ENCODE measurements at places on chromosomes 16 and 17. TPM values are rescaled to one million over a fixed set of nuclear protein-coding genes. Genes with fewer than 3 reads are reported as not detected.

MPO gene
- 0.08 TPM for total RNA-seq

CDIPT gene
- total RNA-seq, result 37.6 TPM

OR3A3 gene
- not detected for total RNA-seq

KRT20 gene
- not detected for total RNA-seq

MYO15A gene
- 0.95 TPM for total RNA-seq

SPNS2 gene
- total RNA-seq, result 13.0 TPM

CCL3 gene
- total RNA-seq, result 3.5 TPM

TM4SF5 gene
- total RNA-seq, result 1.2 TPM

ACSM2A gene
- total RNA-seq, result not detected

ITGA2B gene
- total RNA-seq, result 0.61 TPM

LPO gene
- total RNA-seq, result not detected

NPIPA8 gene
- total RNA-seq, result 0.65 TPM

CAMKK1 gene
- 4.2 TPM for total RNA-seq

SLFN14 gene
- not detected for total RNA-seq

VPS25 gene
- total RNA-seq, result 29.3 TPM

NPIPA2 gene
- 0.50 TPM for total RNA-seq

CCL16 gene
- total RNA-seq, result not detected

KRT27 gene
- not detected for total RNA-seq

DNA sequence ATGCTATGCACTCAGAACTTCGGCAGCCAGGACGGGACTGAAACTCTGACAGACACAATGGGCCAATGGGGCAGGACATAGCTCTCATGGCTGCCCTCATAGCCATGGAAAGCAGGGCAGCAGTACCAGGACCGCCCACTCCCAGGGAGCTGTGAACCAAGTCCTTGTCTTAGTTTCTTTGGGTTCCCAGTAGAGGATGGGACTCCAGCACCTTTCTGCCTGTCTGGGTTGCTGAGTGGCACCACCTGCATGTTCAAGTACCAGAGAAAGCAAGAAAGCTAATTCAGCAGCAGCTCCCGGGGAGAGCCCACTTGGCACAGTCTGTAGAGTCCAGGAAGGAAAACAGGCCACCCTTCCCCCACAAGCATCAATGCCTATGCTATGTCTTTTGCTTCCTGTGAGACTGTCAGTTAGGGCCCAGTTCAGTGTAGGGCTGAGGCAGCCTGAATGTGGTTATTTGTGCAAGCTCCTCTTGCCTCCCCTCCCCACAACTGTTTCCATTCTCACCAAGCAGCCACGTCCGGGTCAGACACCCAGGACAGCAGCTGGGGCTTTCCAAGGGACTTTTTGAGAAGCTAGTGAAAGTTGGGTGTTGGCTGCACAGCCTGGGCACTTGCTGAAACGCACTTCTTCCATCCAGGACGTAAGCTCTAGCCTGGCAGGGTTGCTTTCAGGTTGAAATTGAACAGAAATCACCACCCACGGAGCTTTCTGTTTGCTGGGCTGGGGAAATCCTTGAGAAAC is 7.8 kb downstream of the SUPT4H1 start:
- DNase-seq, result peak; percentile 45

- no peak for DNase-seq
Measured at GRCh38 chr17:49390548-49391324, 23.9 kb downstream of the PHB1 start.

GRCh38 chr16:4309833-4310266 is 6.0 kb upstream of the GLIS2 start:
- DNase-seq, result peak; percentile 59

GRCh38 chr16:74557275-74557674 is 49.6 kb downstream of the GLG1 start:
- no peak for DNase-seq

GRCh38 chr16:2987833-2988232 is 7.6 kb upstream of the PKMYT1 start:
- DNase-seq, result no peak

DNA sequence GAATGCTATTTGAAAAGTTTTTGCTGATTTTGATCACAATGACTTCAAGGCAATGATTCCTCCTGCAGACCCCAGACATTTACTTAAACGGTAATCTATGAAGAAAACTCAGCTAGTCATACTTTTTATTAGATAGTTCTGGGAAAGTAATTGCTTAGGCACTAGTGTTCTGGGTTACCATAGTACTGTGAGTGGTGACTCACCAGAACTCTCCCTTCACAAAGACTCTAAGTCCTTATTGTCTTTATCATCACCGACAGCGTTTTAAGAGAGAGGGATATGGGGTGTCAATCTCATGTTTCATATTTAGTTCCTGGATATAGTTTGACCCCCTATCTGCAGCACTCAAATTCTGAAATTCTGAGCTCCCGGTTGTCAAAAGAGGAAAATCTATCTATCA is 43.0 kb upstream of the CDH8 start:
- DNase-seq, result no peak

DNA sequence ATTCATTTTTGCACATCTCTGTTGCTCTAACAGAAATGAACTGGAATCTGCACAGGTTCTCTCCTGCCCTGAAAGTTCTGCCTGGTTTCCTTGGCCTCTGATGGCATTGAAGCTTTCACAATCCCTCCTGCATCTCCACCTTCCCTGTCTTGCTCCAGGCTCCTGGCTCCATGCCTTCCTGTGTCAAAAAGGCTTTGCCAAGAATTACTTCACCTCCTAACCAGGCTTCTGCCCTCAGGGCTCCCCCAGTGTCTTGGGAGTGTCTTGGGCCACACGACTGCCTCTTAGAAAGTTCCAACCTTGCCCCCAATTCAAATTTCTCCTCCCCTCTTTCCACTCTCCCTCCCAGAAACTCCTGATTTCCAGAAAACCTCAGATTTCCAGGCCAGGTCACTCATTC is 37.0 kb upstream of the DNAH9 start:
- no peak for DNase-seq

- DNase-seq, result no peak
Measured at GRCh38 chr16:80981103-80981502, 25.6 kb downstream of the CMC2 start.

GRCh38 chr16:1749152-1750117 is 21.9 kb downstream of the NME3 start:
- DNase-seq, result no peak

- no peak for DNase-seq
Measured at GRCh38 chr17:40697297-40697696, 6.3 kb downstream of the KRT24 start.

GRCh38 chr17:57628421-57628820 is 116.7 kb downstream of the CCDC182 start:
- peak; percentile 19 for DNase-seq

DNA sequence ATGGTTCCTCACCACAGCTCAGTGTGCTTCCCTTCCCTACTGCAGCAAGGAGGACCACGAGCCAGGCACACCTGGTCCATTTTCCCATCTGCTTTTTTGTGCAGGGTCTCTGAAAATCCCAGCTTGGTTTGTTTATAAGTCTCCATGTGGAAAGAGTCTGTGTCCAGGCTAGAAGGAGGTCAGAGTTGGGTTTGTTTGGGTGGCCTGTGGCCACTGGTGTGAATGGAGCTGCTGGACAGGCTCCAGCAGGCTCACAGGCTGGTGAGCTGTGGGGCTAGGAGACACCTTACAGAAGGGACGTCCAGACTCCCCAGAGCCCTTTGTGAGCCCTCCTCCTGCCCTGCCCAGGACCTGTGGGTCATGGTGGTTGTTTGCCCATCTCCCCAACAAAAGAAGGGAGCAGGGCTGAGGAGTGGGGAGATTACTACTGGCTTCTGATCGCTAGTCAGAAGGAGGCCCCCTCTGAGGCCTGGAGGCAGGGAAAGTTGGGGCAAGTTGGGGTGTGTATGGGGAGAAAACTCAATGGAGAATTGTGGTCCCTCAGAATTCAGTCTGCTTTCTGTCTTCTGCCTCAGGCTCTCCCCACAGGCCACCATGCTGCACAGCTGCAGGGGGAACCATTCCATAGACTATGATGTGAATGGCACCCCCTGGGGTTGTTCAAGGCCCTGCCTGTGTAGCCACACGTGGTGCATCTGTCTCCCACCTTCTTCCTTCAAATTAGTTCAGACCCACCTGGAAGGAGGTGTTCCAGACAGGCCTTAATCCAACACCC is 4.1 kb downstream of the RARA start:
- DNase-seq, result peak; percentile 39

- no peak for DNase-seq
Measured at GRCh38 chr17:78133179-78133951, 2.8 kb downstream of the TMC8 start.

DNA sequence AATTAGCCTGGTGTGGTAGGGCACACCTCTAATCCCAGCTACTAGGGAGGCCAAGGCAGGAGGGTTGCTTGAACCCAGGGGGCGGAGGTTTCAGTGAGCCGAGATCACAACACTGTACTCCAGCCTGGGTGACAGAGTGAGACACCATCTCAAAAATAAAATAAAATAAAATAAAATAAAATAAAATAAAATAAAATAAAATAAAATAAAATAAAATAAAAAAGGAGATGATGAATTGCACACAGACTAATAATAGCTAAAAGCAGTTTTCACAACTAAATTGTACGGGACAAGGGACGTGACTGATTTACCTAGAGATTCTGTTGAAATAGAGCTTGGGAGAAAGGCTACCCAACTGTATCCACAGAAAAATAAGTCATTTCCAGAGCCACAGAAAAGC is 1471.3 kb downstream of the CDH11 start:
- DNase-seq, result no peak

GRCh38 chr17:8798176-8798845 is 854 bp downstream of the MFSD6L start:
- no peak for DNase-seq

- no peak for DNase-seq
Measured at GRCh38 chr17:39156491-39156890, 5.1 kb upstream of the PLXDC1 start.

GRCh38 chr17:59106463-59107305 is at the start of gene TRIM37:
TSS of gene TRIM37 (minus strand) at chr17:59106880. CDS start at chr17:59106461, 419 bp downstream.
- DNase-seq, result peak; percentile 98

DNA sequence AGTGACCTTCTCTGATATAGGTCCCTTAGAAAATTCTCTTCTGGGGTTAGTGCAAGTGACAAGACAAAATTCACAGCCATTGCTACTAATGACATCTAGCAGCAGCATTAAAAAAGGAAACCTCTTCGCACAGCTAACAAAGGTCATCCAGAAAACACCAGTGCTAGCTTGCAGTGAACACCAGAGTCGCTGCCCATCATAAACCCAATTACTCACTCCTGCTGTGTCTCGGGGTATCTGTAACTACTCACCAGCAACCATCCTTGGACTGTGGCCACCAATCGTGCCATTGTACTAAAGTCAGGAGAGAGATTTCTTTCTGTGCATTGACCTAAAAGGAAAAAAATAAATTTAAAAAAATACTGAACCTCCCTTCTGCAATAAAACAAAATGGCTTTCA is 1494.7 kb upstream of the CDH8 start:
- no peak for DNase-seq

DNA sequence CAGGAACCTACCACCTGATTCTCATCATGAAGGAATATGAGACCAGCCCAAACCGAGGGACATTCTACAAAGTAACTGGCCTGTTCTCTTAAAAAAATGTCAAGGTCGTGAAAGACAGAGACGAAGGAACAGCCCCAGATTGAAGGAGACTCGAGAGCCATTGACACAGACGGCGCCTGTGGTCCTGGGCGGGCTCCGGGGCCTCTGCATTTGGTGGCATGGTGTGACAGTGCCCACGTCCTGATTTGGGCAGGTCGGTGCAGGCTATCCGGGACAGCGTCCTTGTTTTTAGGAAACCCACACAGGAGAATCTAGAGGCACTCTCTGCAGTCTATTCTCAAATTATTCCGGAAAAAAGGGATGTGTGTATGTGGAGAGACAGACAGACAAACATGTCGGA is 64.1 kb downstream of the ADCY9 start:
- peak; percentile 6 for DNase-seq

- DNase-seq, result no peak
Measured at GRCh38 chr16:4522051-4522581, 16.5 kb downstream of the CDIP1 start.

DNA sequence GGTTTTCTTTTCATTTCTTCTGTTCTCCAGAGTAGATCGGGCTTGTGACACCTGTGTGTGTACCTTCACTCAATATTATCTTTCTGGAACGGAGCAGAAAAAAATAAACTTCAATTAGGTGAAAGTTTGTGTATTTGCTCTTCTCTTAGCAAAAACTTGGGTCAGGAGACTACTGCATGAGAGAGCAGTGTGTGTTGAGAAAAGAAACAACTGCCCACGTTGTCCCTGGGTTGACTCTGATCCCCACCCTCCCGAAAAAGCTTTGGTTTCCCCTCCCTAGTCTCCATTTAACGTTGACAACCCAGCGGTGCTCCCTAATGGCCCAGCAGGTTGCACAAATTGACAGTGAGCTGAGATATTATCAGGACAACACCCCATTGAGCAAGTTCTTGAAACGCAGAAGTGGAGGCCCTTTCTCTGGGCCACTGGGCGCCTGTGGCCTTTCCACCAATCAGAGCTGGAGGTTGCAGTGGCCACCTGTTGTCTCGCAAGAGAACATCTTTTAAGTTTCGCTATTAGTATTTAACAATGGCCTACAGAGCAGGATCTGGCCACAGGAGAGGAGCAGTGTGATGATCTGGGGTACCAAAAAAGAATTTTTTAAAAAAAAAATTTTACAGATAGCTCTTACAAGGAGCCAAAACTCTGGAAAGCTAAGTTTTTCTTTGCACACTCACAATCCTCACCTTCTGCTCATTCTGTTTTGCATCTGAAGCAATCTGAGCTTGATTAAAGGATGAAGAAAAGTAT is 1.5 kb upstream of the TOX3 start:
- DNase-seq, result no peak

GRCh38 chr17:79657861-79658810 is 47.3 kb upstream of the RBFOX3 start:
- DNase-seq, result no peak

- no peak for DNase-seq
Measured at GRCh38 chr17:48174833-48175523, 67.4 kb downstream of the SNX11 start.

- DNase-seq, result peak; percentile 56
Measured at GRCh38 chr17:28331891-28332420, 3.3 kb downstream of the IFT20 start.

GRCh38 chr16:3013491-3013951 is 798 bp downstream of the CLDN9 start:
- DNase-seq, result no peak

DNA sequence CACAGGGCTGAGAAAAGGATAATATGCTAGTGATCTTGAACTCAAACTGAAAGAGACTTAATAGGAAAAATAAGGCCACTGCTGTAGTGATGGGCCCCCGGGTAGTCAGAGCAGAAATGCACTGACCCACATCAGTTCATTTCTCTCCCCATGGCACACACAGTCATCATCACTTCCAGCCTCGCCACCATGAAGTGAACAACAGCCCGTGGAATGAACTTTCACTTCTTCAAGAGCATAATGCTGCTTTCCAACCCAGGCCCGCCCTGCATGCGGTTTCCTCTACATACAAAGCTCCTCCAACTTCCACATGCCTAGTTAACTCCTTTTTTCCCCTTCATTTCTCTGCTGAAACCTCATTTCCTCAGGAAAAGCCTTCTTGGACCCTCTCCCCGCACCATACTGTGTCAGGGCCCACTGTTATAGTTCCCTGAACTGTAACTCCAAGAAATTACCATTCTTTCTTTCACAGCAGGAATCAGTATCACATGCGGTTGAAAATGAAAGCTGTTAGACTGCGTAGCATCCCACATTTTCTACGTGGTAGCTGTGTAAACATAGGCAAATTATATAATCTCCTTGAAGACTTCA is 65.8 kb upstream of the SMIM36 start:
- no peak for DNase-seq

Measured in pancreas (tissue), 10 donors.